AG09319 (cell line): ENCODE measurements at places on chromosomes 7 and 10.

DNA sequence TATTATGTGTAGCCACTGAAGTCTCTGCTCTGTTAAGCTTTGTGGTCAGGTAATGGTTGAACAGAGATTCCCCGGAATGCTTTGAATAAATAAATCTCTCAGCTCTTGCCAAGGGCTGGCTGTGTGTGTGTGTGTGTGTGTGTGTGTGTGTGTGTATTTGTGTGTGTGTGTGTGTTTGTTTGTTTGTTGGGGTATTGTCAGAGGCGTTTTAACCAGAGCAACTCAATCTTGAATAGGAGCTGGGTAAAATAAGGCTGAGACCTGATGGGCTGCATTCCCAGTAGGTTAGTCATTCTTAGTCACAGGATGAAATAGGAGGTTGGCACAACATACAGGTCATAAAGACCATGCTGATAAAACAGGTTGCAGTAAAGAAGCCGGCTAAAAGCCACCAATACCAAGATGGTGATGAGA is 256.2 kb upstream of the CACNA2D1 start:
- DNase-seq, result peak; percentile 11

- DNase-seq, result peak; percentile 2
These were observed 232.6 kb upstream of the FERD3L start for GRCh38 chr7:19377611-19378344.

GRCh38 chr7:99076615-99077014 is 67.3 kb downstream of the SMURF1 start:
- DNase-seq, result no peak

- DNase-seq, result no peak
These were observed 6.3 kb downstream of the RSBN1L start for GRCh38 chr7:77702513-77702912.

DNA sequence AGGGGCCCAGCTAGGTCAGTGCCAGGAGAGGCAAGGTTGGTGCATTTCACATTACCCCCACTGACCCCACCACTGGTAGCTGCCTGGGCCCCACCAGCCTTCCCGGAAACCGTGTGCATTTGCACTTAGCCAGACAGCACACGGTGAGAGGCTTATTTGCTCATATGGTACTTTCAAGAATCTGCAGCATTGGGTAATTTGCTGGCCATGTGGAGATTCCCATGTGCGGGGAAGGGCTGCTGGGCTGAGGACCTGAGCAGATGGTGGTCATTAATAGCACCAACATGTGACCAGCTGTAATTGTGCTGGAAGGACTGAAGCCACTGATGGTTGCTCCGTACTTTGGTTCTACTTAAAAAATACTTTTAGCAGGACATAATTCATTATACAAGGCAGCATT is 323.8 kb downstream of the DPP6 start:
- DNase-seq, result no peak

GRCh38 chr10:1293636-1294435 is 237.7 kb downstream of the WDR37 start:
- DNase-seq, result no peak

DNA sequence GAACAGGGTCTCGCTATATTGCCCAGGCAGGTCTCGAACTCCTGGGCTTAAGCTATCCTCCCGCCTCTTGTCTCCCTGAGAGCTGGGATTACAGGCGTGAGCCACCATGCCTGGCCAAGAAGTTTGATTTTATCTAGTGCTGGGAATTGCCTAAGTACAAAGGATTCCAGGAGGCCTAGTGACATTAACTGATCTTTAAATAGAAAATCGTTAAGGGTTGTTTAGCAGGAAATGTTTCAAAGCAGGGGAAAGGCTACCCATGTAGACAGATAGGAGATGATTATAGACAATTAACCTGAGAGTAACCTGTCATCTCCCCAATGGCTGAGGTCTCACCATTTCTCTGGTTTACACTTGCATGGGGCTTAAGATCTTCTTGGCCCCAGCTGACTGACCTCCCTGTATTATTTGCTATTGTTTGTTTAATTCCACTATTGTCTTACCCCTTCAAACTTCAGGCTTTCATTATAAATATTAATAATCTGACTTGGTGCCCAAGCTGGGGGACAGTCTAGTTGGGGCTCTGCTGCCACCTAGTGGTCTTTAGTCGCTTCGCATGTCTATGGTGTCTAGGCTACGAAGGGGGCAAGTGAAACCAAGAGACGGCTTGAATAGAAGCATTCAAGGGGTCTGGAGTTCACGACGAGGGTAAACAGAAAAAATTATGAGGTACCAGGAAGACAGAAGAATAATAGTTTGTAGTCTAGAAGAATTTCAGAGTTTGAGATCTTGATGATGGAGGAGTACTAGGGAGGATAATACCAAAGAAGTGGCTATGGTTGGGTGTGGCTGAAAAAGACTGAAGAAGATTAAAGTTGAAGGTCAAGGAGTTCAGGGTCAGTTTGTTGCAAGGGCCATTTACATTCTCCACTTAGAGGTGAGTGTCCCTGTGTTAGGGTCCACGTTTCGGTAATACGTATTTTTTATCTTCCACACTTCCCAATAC is 40.4 kb upstream of the BPGM start:
- no peak for DNase-seq

DNA sequence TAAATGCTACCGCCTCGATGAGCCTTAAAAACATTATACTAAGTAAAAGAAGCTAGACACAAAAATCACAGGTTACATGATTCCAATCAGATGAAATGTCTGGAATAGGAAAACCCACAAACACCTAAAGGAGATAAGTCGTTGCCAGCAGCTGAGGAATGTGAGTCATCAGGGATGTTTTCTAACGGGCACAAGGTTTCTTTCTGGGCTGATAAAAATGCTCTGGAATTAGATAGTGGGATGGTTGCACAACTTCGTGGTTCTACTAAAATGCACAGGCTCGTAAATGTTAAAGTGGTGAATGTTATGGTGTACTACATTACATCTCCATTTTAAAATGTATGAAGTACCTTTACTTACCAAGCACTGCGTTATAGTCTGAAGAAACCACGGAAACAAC is 9.7 kb downstream of the ABLIM1 start:
- DNase-seq, result no peak

DNA sequence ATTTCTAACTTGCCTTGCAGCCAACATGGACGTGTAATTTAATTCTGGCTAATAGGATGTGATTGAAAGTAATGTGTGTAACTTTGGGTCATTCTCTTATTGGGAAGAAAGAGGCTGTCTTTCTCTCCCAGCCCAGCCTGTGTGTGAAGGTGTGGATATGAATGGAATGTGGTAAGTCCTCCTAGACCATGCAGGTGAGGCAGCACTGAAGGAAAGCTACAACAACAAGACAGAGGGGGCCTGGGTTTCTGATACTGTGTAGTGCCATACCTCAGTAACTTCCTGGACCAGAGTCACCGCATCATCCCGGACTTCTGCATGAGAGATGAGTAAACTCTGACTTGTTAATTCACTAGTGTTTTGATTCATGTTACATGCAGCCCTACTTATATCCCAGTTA is 237.0 kb downstream of the EXOC4 start:
- no peak for DNase-seq

DNA sequence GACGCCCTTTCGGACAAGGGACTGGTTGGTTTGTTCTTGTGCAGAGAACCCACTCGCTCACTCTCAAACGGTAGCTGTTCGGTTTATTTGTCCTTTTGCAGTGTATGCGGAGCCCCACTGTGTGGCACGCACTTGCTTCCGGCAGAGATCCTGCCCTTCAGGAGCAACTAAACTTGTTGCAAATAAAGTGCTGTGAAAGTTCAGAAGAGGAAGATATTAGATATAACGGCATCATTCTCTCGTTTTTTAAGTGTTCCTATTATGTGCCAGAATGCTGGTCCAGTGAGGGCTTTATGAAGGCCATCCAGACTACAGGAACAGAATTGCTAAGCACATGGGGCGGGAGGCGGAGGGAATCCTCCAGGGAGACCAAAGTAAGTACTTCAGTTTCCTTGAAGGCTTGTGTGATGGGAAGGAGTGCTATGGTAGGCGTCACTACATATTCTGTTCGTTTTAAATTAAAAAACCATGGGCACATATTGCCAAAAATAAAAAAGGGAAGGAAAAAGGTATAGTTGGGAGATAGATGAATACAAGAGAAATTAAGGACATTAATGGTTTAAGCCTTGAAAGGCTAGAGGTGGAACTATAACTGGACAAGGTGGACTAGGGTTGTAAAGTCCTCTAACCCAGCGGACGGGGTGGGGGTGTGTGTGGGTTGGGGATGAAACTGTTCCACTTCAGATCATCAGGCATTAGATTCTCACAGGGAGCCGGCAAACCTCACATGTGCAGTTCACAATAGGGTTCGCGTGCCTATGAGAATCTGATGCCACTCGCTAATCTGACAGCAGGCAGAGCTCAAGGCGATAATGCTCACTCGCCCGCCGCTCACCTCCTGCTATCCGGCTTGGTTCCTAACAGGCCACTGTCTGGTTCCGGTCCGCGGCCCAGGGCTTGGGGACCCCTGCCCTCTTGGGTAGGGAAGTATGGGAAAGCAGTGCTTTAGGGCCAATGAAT is 704 bp upstream of the ERLIN1 start:
- DNase-seq, result no peak

GRCh38 chr7:74511345-74511744 is 57.6 kb downstream of the GTF2IRD1 start:
- no peak for DNase-seq

DNA sequence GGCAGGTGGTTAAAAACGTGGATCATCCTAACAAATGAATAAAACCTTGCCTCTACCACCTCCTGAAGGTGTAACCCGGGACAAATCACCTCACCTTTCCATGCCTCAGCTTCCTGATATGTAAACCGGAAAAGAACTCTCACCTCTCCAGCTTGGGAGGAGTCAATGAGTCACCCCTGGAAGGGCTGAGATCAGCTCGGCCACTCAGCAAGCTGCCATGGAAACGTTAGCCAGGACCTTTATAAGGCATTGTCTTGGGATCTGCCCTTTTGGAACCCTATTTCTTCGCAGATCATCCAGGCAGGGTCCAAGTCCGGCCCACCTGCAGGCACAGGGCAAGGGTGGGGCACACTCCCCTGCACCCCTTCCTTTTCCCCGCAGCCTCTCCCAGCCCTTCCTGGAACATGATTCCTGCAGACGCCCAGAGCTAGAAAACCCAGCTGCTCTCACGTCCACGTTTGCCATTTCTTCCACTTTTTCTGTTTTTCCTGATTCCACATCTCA is 81.6 kb upstream of the PFKP start:
- DNase-seq, result no peak

- DNase-seq, result no peak
These were observed 2.4 kb downstream of the BAMBI start for GRCh38 chr10:28679581-28680357.

DNA sequence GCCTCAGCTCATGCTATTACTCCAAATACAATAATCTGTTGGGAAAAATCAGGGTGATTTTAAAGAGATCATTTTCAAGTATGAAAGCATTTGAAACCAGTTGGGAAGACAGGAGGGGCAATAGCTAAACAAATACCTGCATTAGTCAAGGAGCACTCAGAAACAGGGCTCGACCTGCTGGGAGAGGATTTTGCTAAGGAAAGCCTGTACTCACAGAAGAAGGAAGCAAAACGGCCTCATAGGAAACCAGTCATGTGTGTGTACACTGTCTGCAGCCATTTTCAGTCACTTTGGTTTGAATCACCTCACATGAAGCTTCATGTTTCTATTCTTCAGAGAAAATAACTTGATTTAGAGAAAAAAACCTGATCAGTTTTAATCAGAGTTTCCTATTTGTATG is 38.6 kb downstream of the FZD1 start:
- DNase-seq, result no peak

DNA sequence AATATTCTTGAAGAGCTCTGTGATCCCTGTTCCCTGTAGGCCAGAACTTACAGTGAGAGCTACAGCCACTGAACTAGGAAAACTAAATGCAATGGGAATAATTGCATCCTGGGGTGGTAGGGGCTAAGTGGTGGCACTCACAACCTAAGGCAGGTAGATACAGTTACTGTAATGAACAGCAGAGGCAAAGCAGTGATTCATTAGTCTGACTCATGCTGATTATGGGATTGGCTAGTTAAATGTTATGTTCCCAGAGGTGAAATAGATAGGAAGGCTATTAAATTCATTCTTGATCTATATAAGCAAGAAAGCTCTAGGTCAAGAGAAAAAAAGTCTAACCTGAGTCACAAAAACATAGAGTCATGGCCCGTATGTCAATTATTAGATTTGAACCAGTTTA is 173.1 kb upstream of the MALRD1 start:
- no peak for DNase-seq

DNA sequence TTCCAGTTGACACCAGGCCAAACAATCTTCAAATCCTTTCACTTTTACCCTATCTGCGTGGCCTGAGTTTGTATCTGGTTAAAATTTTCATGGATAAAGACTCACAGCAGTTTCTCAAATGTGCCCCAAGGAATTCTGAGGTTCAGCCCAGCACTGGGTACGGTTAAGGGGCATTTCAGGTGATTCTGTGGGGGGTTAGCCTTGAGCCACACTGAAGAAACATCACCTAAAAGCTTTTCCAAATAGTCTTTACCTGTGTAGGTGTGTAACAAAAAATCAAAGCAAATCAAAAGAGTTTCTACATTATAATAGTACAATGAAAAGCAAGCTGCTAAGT is 83.8 kb upstream of the DNAJC1 start:
- no peak for DNase-seq

DNA sequence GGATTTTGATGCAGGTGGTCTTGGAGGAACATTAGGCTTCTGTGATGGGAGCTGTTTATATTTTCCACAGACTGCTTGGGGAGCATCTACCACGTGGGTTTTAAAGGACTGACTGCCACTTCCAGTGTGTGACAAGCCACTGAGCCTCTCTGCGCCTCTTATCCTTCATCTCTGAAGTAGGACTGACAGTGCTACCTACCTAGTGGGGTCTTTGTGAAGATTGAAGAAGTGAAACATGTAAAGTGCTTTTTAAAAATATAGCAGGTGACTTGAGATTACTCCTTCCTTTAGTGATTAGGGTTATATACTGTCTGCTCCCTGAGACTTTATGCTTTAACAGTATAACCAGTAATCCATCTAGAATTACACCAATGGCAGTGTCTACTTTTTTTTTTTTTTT is 29.9 kb downstream of the NKX2-3 start:
- DNase-seq, result no peak

- DNase-seq, result no peak
These were observed 52.8 kb upstream of the FIGNL1 start for GRCh38 chr7:50502947-50503346.

DNA sequence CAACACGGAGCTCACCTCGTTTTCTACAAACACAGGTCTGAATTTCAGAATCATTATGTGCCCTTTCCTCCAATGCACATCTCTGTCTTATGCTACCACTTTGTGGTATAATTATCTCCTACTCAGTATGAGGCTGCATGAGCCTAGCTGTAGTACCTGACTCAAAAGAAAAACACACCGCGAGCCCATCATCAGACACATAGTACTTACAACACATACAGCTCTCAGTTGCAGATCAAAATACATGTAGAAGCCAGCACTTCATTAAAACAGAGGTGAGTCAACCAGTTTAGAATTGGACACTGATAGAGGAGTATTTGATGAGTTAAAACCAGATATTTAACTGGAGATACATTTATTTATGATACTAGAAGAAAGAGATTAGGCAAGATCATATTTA is 1.4 kb upstream of the RTKN2 start:
- DNase-seq, result no peak

DNA sequence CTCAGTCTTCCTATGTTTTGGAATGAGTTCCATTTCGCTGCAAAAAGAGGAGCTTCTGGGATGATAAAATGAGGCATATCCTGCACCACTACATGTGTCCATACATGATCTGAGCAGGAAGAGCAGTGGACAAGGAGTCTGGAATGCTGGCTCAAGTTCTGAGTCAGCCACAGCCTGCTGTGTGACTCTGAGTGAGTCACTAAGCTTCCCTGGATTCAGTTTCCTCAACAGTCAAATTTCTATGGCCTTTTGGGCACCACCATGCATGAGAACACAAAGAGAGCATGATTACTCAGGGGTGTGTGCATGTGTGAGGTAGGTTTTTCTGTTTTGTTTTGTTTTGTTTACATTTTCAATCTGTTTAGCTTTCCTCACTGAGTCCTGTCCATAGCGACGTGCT is 254.6 kb downstream of the ANKRD30A start:
- no peak for DNase-seq
